ENCODE measurements at places on chromosomes 1 and 21.

GRCh38 chr1:16064536-16065268, 8.7 kb downstream of the FAM131C start:
- DNase-seq: no peak

- DNase-seq: no peak
Measured at GRCh38 chr1:22443332-22443731, 8.3 kb upstream of the ZBTB40 start.

- no peak for DNase-seq
Measured at GRCh38 chr1:173476197-173476664, 904 bp upstream of the PRDX6 start.

DNA sequence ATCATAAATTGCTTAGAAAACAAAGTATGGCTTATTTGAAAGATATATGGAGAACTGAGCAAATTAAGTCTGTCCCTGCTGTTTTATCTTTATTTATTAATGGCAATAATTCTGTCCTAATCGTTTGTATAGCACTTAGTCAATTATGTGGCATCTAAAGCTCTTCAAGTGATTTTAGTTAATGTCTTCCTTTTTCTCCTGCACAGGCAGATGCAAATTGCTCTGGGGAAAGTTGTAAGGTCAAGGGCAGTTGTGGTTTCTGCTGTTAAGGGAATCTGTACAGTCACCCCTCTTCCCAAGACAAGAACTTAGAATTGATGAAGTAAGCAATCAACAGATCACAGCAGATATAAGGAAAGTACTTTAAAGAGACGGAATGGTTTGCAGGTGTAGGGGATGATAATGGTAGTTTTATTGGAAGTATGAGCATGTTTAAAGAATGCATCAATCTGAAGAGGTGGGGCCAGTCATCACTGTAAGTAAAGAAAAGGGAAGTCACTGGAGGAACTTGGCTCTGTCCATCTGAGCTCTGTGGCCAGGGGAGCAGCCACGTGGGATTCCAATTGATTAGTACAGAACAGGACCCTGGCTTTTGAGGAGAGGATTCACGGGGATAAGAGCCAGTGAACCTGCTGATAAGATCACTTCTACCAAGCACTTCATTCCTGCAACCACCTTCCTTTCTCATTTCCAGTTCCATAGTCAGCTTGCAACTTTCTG, 116.0 kb upstream of the KCNJ6 start:
- DNase-seq: no peak

DNA sequence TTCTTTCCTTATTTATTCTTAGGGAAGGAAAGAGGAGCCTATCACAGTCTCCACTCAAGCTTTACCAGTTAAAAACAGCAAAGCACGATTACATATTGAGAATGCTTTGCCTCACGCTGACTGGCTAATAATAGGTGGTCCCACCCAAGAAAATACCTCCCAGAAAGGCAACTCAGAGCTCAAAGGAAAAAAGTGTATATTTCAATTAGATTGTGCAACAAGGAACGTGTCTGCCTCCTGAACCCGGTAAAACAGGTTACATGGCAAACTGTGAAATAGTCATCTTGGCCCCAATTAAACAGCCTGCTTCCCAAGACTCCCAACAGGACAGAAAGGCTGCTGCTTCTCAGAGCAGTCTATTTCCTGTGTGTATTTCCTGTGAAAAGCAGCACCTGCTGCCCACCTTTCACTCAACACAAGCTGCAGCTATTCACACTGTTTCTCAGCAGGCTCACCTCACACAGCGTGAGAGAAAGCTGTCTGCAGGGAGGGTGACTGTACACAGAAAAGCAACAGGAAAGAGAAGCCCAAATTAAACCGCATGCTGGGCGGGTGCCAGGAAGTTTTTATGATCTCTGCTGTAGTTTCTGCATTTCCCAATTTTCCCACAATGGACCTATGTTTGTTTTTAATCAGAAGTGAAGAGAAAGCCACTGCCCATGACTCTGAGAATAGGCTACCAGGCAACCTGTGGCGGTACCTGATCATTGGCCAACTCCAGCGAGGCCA, 44.0 kb downstream of the URB1 start:
- no peak for DNase-seq

DNA sequence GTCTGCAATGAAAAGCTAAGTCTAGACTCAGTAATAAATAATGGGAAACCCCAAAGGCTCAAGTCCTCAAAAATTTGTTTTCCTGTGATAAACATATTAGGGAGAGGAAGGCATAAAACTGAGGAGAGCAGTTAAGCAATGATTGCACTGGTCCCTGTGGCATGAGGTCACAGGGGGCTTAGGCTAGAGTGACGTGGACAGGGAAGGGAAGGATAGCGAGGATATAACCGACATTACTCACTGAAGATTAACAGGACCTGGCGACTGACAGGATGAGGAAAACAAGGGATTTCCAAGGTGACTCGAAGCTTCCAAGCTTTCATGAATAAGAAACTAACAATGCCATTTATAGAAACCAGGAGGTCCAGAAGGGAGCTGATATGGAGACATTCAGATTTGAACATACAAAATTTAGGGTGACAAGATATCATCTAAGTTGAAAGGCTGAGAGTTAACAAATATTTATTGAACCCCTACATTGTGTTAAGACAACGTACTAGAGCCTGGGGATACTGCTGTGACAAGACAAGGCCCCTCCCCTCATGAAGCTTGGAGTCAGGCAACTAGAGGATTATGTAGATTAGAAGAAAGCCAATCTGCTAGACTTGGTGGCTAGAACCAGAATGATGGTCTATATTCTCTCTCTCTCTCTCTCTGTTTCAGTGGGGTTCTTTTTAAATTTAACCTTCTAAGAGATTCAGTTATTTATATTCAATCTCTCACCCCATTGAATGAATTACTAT, 33.2 kb upstream of the PKN2 start:
- no peak for DNase-seq

DNA sequence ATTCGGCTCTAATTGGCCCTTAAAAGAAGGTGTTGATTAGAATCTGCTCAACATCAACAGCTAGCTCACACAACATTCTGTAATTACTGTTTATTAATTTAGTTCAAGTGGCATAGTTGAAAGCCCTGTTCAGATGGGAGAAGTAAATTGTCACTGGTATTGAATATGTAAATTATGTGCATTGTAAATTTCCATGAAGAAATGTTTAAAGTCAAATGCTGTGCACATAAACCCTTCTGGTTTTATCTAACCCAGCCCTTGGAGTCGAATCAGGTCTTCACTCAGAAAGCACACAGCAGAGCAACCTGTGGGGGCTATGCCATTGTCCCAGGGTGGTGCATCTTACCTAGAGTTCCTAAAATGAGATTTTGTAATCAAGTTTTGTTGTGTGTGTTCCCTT, 65.4 kb upstream of the LMO4 start:
- DNase-seq: no peak

GRCh38 chr1:56376188-56376984, 203.0 kb downstream of the PLPP3 start:
- DNase-seq: no peak

DNA sequence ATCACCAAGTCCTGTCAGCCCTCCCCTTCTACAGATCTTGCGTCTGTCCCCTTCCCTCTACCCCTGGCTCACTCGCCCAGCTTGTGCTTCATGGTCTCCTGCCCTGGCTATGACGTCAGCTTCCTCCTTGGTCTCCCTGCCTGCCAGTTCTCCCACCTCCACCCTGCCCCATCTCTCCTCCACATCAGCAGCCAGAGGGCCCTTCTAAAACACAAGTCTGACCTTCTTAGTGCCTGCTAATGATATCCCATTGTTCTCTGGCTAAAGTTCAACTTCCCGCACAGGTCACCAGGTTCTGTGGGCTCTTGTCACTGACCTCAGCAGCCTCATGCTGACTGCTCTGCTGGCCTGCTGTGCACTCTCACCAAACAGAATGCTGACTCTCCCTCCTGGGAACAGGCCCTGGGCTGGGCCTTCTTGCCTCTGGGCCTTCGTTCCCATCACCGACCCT, 24.7 kb upstream of the MYCL start:
- no peak for DNase-seq

- DNase-seq: no peak
Measured at GRCh38 chr1:201400212-201400851, 1.2 kb upstream of the LAD1 start.

DNA sequence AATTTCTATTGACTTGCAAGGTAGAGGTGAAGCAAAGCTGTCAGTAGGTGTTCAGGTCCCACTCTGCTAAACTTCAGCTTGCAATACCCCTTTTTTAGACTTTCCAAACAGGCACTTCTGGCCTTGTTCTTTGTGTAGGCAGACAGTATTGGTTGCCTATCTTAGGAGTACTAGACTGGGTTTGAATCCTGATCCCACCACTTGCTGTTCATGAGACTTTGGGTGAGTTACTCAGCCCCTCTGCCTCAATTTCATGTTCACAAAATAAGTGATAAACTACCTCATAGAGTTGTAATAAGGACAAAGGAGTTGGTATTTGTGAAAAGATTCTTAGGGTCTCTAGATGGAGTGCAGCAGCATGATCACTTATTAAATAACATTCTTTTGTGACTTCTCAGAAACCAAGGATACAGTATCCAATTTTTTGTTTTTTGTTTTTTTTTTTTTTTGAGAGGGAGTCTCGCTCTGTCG, 5.2 kb downstream of the RCC1 start:
- peak; percentile 9 for DNase-seq

- peak; percentile 50 for DNase-seq
Measured at GRCh38 chr1:18883636-18884418, 18.5 kb downstream of the ALDH4A1 start.

GRCh38 chr1:65630855-65631254, 161.8 kb upstream of the PDE4B start:
- no peak for DNase-seq

- DNase-seq: no peak
Measured at GRCh38 chr1:69172003-69173000, 395.4 kb upstream of the LRRC7 start.

- no peak for DNase-seq
Measured at GRCh38 chr1:233333086-233333485, 5.6 kb downstream of the MAP3K21 start.

DNA sequence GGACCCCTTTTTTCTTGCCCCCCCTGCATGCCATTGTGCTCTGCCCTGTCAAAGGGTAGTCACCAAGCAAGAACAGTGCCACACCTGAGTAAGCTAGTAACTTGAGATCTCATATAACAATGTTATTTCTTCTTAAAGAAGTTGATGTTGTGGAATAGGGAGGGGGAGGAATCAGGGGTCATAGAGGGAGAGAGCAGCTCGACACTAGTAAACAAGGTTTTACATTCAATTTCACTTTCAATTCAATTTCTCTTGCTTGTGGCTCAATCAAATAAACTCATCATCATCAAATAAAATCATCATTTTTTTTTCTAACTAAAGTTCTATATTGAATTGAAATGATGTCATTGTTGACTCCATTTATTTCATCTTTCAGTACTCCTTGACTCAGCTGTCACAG, 106.4 kb downstream of the CRB1 start:
- no peak for DNase-seq

- DNase-seq: no peak
Measured at GRCh38 chr1:23092447-23092846, 73.2 kb downstream of the KDM1A start.

DNA sequence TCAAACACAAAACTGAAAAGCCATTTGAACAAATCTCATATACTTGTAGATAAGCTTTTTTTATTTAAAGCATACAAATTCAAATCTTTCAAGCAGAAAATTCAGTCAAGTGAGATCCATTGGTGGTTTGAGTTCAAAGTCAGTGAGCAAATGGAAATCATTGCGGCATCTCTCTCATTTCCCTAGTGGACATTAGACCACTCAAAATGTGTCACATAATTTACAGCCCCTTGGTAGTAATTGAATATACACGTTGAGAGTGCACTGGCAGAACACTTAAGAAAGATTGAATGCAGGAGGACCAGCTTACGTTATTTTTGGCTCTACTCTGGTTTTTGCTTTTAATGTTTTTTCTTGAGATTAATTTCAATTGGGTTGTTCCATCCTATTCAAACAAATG, 633.7 kb downstream of the USP25 start:
- no peak for DNase-seq

GRCh38 chr21:21788591-21788990, 790.4 kb downstream of the NCAM2 start:
- DNase-seq: no peak

Measured in stimulated activated CD4-positive, alpha-beta T cell treated with anti-CD3 and anti-CD28 coated beads, TNF-alpha, amount 100 ng/mL, for 4 hours (primary cell).